ENCODE measurements at places on chromosomes 2 and 18. TPM values are rescaled to one million over a fixed set of nuclear protein-coding genes. Genes with fewer than 3 reads are reported as not detected.

DSG1 gene
- not detected for total RNA-seq

FAP gene
- total RNA-seq, result 2.1 TPM

ARL5A gene
- 53.7 TPM for total RNA-seq

KLHL41 gene
- total RNA-seq, result 0.21 TPM

ARPC2 gene
- total RNA-seq, result 368 TPM

SLC11A1 gene
- total RNA-seq, result 0.12 TPM

CXCR1 gene
- not detected for total RNA-seq

C1GALT1C1L gene
- 1.3 TPM for total RNA-seq

SRD5A2 gene
- not detected for total RNA-seq

CKAP2L gene
- total RNA-seq, result 42.5 TPM

TCF23 gene
- total RNA-seq, result not detected

IL1B gene
- total RNA-seq, result 15.5 TPM

DNAJC5G gene
- not detected for total RNA-seq

CBLN2 gene
- 0.24 TPM for total RNA-seq

RNASEH1 gene
- 30.2 TPM for total RNA-seq

CERS6 gene
- total RNA-seq, result 39.9 TPM

NBEAL1 gene
- 37.6 TPM for total RNA-seq

TMEM37 gene
- 0.61 TPM for total RNA-seq

ELAC1 gene
- 11.6 TPM for total RNA-seq

PAX3 gene
- not detected for total RNA-seq

Data from Calu3 (cell line).